SK-N-SH treated with all-trans-retinoic acid at 6 μM for 48 hours (cell line): ENCODE measurements at places on chromosomes 5 and 9.

DNA sequence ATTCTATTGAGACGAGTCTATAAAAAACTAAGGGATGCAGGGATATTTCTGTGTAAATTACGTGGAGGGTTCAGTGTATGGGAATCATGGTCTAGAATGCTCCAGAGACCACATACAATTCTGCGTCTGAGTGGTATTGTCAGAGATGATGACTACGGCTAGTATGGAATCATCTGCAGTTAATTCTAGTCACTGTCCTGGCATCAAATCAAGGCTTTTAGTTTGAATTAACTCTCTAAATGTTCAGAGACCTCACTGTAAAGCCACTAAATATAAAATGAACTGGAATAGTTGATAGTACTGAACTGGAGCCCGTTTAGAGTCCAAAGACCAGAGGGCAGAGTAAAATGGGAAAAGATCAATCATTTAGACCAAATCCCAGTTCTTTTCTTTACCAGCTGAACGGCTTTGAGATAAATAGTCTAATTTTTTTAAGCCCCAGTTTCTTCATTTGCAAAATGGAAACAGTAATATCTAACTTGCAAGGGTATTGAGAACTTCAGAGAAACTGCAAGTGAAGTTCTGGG, 599.8 kb downstream of the EBF1 start:
- ATAC-seq, result no peak

DNA sequence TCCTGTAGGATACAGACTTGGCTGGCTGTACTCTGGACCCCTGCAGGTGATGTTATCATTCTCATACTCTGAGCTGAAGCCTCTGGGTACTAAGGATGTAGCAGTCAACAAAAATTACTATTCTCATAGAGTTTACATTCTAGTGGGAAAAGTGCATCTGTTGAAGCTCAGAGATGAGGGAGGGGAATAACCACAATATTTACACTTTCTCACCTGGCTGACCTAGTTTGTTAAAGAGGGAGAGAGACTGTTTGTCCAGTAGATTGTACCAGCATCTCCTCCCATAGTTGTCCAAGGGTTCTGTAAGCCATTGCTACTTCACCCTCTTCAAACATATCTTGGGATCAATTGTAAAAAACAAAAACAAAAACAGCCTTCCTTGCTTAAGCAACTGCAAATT, 33.8 kb upstream of the CHD1 start:
- ATAC-seq, result no peak

GRCh38 chr5:38207343-38207742, 51.0 kb upstream of the EGFLAM start:
- no peak for ATAC-seq

GRCh38 chr9:89313842-89314241, 2.8 kb downstream of the CKS2 start:
- ATAC-seq, result no peak

DNA sequence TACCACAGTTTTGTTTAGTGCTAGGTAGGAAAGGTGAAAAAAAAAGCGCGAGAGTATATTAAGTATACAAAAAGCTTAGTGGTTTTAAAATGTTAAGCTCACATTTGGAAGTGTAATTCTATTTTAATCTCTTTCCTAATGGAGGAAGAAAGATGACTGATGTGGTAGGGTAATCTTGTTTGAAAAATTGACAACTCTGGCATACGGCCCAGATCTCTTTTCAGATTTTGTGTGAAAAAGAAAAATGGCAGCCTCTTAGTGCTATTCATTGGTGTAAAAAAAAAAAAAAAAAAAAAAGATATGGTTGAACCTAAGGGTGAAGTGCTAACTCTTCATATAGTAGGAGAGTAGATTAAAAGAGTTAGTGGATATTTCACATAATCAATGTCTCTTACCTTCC, 108.0 kb downstream of the ZSWIM6 start:
- no peak for ATAC-seq

- ATAC-seq, result peak; percentile 68
These were observed 54.9 kb upstream of the ZSWIM6 start for GRCh38 chr5:61277190-61277589.

DNA sequence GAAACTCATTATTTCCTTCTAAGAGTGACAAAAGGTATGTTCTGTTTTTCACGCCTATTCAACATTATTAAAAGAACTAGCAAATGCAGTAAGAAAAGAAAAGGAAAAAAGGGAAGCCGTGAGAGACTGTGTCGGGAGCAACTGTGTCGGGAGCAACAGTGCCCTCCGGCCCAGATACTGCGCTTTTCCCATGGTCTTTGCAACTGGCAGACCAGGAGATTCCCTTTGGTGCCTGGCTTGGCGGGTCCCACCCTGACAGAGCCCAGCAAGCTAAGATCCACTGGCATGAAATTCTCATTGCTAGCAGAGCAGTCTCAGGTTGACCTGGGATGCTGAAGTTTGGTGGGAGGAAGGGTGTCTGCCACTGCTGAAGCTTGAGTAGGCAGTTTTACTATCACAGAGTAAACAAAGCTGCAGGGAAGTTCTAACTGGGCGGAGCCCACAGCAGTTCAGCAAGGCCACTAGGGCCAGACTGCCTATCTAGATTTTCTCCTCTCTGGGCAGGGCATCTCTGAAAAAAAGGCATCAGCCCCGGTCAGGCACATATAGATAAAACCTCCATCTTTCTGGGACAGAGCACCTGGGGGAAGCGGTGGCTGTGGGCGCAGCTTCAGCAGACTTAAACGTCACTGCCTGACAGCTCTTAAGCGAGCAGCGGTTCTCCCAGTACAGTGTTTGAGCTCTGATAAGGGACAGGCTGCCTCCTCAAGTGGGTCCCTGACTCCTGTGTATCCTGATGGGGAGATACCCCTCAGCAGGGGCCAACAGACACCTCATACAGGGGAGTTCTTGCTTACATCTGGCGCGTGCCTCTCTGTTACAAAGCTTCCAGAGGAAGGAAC, 1237.4 kb upstream of the CDH18 start:
- ATAC-seq, result no peak

GRCh38 chr5:38595132-38595745, 38.8 kb upstream of the LIFR start:
- peak; percentile 42 for ATAC-seq

DNA sequence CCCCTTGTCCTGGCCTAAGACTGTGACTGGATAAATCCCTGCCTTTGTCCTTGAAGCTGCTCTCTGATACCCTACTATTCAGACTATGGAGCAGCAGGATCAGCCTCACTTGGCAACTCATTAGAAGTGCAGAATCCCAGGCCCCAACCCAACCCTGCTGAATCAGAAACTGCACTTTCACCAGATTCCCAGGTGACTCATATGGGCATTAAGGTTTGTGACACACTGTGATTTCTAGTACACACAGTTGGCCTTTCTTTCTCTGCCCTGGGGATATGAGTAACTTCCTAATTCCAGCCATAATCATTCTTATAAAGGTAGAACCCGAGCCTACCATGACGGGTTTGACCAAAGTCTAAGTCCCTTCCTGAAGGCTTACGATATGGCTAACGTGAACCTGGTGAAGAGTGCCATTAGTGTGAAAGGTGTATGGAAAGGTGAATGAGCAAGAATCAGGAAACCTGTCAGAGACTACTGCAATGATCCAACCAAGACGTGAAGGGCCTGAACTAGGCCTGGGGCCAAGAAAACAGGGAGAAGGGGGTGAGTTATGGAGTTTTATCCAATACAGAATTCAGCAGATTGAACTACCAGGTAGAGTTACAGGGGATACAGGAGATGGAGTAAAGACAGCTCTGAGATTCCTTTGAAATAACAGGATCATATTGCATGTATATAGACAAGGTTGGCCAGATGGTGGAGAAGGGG, 533.0 kb downstream of the BNC2 start:
- peak; percentile 54 for ATAC-seq

DNA sequence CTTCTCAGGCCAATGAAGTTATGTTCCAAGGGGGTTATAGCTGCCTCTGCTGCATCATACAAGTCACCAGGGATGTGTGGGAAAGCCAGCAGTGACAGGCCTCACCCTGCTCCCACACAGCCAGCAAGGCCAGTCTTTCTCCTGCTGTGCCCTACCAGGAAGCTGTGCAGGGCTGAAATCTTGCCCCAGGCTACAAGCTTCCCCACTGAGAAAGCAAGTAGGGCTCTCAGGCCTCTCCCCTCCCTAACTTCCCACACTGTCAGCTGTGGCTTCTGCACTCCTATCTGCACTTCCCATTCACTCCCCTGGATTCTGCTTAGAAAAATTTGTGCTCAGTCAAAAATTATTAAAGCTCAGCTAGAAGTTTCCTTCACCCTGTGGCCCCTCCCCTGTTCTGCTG, 611.2 kb upstream of the ZNF608 start:
- no peak for ATAC-seq

DNA sequence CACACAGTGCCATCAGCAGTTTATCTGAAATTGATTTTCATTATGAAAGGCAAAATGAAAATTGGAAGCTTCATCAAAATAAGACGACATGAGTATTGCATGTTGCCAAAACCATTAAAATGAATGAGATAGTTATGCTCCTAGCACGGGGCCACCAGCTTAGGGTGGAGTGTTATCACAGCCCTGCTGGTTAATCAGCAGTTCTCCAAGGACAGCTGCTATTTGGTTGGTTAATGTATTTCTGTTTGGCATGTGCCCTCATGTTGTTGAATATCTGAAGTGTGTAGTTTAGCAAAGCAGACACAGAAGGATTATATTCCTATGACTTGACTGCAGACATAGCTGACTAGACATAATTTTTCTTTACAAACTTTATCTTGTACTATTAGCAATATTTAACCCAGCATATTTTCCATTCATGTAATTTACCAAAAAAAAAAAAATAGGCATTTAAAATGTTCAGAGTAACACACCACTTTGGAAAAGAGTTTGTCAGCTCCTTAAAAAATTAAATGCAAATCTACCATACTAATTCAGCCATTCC, 98.6 kb upstream of the PIK3R1 start:
- ATAC-seq, result no peak

- ATAC-seq, result no peak
These were observed 5.4 kb upstream of the NKX2-5 start for GRCh38 chr5:173240091-173241050.

GRCh38 chr9:87181670-87182069, 234.4 kb upstream of the GAS1 start:
- no peak for ATAC-seq

GRCh38 chr5:42672925-42673324, 83.7 kb upstream of the CCDC152 start:
- no peak for ATAC-seq

DNA sequence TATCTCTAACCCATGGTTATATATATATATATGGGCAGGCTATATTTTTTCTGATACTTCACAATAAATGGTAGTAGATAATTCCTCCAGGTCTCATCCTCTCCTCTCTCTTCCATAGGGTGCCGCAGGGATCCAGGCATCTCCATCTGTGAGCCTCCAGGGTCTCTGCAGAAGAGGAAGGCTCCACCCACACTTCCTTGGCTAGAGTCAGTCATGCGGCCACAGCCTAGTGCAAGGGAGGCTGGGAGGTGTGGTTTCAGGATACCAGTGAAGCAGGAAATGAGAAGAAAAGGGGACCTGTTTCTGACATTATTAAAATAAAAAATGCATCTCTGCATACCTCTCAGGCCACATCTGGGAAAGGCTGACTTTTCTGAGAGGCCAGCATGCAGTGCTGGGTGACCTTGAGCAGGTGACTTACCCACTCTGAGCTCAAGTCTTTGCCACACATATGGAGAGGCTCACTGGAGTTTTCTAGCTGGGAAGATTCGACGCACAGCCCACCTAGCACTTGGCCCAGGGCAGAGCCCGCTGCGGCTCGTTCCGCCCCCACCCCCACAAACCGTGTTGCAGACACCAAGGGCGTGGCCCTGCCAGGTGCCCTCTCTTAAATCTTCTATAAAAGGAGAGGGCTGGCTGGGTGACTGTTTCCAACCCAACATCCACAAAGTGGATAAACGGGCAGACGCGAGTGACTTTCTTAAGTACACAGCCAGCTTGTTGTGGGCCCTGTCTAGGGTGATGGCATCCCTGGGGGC, 47.9 kb downstream of the OLFM1 start:
- no peak for ATAC-seq

DNA sequence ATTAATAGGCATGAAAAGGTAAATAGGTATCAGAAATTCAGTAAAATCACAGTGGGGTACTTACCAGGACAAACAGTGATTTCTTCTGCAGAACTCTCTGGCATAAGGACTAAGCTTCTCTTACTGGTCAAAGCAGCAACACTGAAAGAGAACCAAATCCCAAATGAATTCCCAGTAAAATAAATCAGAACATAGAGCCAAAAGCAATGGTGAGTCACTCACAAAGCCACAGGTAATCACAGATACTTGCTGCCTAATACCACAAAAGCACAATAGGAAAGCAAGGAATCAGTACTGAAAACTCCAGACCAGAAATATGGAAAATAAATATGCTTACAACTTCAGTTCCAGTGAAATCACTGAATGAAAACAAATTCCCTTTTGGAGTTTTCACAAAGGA, 50.7 kb downstream of the UIMC1 start:
- no peak for ATAC-seq

DNA sequence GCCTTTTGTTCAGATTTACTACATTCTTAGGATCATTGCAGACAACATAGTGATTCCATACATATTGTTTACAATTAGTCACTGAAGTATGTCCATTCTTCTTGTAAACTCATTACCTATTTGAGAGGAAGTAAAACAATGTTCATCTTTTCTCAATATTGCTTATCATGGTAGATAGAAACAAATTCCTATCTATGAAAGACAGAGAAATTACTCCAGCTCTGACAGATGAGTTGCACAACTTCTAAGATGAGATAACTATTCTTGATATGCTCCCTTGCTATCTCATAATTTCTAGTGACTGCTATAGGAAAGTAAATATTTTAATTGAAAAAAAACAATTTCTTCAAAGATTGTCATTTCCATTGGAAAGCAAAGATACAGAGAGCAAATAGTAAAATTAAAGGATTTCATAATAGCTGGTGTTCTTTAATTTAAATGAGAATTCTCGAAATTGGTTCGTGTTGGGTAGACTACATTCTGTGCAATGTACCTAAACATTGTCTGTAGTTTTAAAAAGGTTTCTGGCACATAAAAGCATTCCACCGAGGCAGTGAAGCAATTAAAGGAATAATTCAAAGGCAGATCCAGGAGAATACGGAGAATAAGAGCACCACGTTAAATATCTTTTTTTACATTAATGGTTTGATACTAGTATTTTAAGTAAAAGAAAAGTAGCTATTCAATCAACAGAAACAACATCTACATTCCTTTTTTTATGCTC, 1029.1 kb upstream of the ACO1 start:
- ATAC-seq, result no peak

- no peak for ATAC-seq
These were observed 61.9 kb upstream of the CLINT1 start for GRCh38 chr5:157920828-157921170.

DNA sequence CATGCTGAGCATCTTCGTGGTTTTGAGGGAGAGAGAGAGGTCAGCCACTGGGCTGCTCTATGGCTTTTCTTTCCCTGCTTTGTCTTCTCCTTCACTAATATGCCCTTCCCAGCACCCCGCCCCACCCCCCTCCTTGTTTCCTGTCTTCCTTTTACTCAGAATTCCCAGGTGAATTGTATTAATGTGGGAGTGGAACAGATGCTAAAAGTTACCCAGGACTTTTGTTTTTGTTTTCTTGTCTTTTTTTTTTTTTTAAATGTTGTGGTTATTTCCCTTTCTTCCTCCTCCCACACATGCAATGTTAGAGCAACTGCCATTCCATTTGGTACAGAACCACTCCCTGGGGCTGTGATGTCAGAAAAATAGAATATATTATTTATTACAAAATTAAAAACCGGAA, 442.7 kb upstream of the CD180 start:
- no peak for ATAC-seq
